Vagina (tissue), 2 donors: ENCODE measurements at places on chromosomes 1 and 21.

DNA sequence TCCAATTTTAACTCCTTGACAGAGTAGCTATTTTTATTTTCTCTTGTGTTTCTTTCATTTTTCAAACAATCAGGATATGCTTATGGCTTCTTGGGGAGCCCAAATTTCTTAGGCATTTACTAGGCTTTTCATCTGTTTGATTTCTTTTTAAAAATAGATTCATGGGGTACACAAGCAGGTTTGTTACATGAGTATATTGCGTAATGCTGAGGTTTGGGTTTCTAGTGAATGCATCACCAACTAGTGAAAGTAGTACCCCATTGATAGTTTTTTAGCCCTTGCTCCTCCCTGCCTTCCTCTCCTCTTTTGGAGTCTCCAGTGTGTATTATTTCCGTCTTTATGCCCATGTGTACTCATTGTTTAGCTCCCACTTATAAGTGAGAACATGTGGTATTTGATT, 190.7 kb downstream of the CENPF start:
- no peak for DNase-seq

DNA sequence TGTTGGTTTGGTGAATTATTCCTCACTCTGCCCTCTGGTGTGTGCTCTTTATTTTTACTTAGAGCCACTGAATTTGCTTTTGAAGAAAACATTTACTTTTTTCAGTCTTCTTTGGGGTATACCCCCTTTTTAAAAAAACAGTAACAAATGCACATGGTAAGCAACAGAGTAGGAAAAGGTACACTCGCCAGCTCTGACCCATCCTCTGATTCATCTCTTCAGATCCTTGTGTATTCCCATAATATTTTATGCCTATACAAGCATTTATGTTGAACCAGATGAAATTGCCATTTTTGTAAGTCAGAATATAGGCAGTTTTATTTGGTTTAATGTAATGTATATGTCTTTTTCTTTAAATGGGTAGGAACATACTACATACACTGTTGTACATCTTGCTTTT, 28.3 kb downstream of the TTC3 start:
- no peak for DNase-seq

GRCh38 chr1:198607714-198608113, 31.1 kb upstream of the PTPRC start:
- no peak for DNase-seq

GRCh38 chr1:156859523-156860112, 701 bp upstream of the INSRR start:
- no peak for DNase-seq

DNA sequence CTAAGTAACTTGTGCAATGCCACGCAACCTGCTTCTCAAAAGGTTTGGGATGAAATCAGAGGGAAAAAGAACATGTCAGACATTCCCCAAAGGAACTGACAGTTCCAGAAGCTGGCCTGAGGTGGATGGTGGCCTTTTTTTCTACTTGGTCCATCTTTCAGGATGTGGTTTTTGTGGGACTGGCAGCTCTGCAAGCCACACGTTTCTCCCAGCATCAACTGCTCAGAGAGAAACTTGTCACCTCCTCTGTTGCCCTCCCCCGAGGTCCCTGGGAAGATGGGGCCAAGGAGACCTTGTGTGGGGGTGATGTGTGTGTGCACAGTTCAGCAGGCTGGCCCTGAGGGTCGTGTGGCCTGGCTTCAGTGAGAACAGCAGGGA, 2.5 kb upstream of the DHRS3 start:
- no peak for DNase-seq

DNA sequence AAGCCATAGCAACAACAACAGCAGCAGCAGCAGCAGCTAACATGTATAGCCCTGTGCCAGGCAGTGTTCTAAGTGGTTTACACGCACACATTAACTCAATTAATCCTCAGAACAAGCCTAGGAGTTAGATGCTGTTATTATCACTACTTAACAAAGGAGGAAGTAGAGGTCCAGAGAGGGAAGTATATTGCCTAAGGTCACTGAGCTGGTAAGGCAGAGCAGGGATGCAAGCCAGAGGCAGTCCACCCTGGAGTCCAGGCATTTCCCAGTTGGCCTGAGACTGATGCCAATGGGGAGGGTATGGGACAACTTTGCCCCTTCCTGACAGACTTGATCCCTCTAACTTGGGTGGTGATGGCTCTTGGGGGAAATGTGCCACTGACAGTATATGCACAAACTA, 6.8 kb downstream of the CDC14A start:
- DNase-seq: no peak

- no peak for DNase-seq
Measured at GRCh38 chr1:192632188-192632587, 3.8 kb upstream of the RGS13 start.

DNA sequence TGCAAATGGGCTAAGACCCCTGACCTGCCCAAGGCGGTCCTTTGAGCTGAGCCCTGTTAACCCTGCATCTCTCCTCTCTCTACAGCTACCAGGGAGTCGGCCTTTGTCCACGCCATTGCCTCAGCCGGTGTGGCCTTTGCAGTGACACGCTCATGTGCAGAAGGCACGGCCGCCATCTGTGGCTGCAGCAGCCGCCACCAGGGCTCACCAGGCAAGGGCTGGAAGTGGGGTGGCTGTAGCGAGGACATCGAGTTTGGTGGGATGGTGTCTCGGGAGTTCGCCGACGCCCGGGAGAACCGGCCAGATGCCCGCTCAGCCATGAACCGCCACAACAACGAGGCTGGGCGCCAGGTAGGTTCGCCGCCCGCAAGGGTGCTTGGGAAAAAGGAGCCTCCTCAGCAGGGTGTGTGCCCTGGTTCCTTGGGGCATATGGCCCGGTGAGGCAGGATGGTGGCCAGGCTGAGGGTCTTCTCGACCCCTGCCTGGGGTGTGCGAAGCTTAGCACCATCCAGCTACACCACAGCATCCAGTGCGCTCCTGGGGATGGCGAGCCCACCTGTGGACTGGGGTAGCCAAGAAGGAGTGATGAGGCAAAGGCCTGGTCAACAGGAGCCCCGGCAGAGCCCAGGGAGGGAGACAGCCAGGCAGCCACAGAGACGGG, 31.8 kb upstream of the ARF1 start:
- no peak for DNase-seq

- no peak for DNase-seq
Measured at GRCh38 chr21:45335761-45336534, 48.3 kb upstream of the POFUT2 start.

GRCh38 chr1:59137276-59137615, 159.6 kb upstream of the FGGY start:
- DNase-seq: no peak

- no peak for DNase-seq
Measured at GRCh38 chr1:174678657-174679056, 230.9 kb downstream of the GPR52 start.

DNA sequence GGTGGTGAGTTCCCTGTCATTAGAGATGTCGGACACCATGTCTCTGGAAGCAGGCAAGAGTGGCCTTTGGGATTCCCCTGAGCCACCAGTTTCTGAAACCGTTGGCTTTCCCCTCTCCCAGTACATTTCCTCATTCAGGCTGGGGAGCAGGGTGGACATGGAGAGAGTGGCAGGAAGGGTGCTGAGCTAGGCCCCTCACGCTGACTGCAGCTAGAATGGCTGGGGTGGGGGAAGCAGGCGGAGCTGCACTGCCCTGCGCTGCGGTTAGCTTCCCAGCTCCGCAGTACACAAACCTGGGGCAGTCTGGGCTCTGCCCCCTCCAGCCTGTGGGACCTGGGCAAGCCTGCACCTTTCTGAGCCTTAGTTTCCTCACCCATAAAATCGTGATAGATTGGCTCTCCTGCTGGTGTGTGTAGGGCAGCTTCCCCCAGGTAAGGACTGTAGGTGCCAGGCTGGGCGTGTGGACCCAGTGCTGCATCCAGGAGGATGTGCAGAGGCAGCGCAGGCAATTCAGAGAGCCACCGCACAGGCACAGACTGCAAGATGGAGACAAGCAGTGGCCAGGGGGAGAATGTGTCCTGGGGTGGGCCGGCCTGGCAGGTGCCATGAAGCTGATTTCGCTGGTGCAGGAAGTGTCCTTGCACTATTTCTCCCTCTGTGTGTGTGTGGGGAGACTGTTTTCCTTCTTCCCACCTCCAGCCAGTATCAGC, 3.0 kb downstream of the PLA2G2F start:
- no peak for DNase-seq

GRCh38 chr1:107926436-107927080, 38.4 kb downstream of the VAV3 start:
- DNase-seq: no peak

DNA sequence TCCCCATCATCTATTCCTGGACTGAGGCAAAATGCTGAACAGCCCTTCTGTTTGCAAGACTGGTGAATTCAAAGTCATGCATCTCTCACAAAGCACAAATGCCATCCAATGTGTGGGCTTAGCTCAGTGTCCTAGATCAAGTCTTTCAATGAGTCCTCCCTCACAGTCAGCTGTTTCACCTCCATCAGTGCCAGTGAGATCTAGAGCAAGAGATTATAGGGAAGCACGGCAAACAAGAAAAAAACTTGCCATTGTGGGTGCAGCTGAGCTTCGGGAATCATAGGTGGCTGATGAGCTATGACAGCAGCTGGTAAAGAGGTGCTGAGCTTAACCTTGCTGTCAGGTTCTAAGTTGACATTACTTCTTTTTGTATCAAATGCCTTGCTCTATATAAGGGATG, 130.2 kb downstream of the LMX1A start:
- no peak for DNase-seq

DNA sequence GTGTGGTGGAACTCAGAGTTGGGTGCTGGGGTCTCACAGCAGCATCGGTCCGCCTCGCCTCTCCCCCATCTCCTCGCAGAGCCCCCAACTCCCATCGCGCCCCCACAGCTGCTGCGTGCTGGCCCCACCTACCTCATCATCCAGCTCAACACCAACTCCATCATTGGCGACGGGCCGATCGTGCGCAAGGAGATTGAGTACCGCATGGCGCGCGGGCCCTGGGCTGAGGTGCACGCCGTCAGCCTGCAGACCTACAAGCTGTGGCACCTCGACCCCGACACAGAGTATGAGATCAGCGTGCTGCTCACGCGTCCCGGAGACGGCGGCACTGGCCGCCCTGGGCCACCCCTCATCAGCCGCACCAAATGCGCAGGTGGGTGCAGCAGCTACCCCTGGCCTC, 24.2 kb downstream of the PTPRU start:
- DNase-seq: no peak

- no peak for DNase-seq
Measured at GRCh38 chr1:245698860-245699259, 544.1 kb downstream of the KIF26B start.

DNA sequence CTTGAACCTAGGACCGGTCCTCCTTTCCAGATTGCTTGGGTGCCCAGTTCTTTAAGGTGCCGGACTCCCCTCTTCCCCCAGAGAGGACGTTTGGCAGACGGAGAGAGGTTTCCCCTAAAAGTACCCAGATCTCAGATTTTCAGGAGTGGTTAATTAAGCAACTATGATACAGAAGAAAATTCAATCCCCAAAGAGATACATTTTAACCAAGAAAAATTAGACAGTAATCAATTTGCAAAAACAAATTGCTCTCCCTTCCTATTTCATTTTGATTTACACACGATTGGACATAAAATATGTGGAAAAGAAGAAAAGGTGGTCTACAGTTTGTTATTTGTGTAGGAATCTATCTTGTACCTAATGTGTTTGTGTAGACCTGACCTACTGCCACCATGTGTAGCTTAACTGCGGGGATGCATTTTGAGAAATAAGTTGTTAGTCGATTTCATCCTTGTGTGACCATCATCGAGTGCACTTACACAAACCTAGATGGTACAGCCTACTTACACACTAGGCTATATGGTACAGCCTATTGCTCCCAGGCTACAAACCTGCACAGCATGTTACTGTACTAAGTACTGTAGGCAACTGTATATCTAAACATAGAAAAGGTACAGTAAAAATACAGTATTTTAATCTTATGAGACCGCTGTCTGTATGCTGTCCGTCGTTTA, 755 bp downstream of the RPAP2 start:
- DNase-seq: no peak

- DNase-seq: no peak
Measured at GRCh38 chr1:156098784-156099183, 15.7 kb upstream of the LMNA start.

DNA sequence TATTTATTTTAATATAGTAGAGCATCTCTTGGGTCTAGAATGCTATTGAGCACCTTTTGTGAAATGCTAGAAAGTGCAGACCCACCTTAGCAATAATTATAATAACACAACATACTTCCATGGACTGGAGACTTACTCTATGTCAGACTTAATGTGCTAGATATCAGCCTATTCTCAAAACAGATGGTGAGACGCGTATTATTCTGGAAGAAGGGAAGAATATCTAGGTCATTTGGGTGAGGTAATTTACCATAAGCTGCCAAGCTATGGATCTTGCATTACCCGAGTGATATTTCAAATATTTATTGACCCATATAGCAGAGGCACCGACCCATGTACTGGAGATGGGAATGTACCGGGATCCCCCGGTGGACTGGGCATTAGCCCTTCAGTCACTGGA, 20.6 kb upstream of the IFNLR1 start:
- DNase-seq: no peak

- no peak for DNase-seq
Measured at GRCh38 chr1:40795811-40796586, 12.4 kb downstream of the KCNQ4 start.

DNA sequence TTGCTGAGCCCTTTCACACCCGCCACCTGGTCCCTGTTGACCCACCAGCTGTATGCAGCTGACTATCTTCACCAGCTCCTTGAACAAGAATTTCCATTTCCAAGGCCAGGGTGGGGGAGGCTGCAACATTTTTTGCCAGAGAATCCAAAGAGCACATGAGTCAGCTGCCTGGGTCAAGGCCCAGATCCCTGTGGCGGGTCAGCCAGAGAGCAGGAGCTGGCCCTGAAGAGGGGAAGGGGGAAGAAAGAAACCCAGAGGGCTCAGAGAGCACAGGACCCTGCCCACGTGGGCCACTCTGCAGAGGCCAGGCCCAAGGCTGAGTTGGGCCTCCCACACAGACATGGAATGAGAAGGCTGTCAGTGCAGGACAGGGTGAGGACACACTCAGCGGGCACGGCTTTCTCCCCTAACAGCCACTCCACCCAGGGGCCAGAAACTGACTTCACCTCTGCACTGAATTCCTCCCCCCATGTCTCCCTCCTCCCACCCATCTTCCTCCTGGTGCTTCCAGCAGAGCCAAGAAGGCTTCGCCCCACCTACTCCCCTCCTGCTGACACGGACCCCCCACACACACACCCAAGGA, 28.9 kb downstream of the S100A6 start:
- DNase-seq: peak; percentile 98
